MG63 (cell line): ENCODE measurements at places on chromosomes 11 and 22. TPM values are rescaled to one million over a fixed set of nuclear protein-coding genes. Genes with fewer than 3 reads are reported as not detected.

APOL4 gene
- total RNA-seq = not detected in 2 replicates

CDC42EP1 gene
- total RNA-seq = 31.6 and 38.5 TPM in 2 replicates

KCNJ5 gene
- not detected in 2 replicates for total RNA-seq

NXPE1 gene
- total RNA-seq = not detected in 2 replicates

SPI1 gene
- not detected in 2 replicates for total RNA-seq

P2RY6 gene
- 6.7 and 23.4 TPM in 2 replicates for total RNA-seq

BAIAP2L2 gene
- 20.4 and 63.3 TPM in 2 replicates for total RNA-seq

CSNK2A3 gene
- total RNA-seq = 5.0 and 6.3 TPM in 2 replicates

- DNase-seq = peak; percentile 95
Measured at GRCh38 chr11:134033696-134034491, 35.0 kb upstream of the JAM3 start.

- DNase-seq = no peak
Measured at GRCh38 chr11:45285250-45285828, 802 bp downstream of the SYT13 start.

DNA sequence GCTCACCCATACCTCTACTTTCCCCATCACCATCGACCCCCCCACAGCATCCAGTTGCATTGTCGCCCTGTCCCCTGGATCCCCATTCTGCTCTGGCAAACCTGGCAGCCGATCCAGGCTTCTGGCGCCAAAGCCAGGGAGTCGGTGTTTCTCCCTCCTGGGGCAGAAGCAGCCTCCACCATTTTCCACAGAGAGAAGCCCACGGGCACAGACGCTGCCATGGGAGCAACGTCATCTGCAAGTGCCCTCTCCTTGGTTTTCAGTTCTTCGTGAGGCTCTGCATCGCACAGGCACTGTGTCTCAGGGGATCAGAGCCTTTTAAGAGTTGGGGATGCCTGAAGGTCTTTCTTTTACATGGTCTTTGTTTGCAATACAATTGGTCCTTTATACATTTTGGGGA is 2.3 kb downstream of the YPEL4 start:
- DNase-seq = no peak

- no peak for DNase-seq
Measured at GRCh38 chr11:100682247-100682969, 4.7 kb upstream of the ARHGAP42 start.

- DNase-seq = no peak
Measured at GRCh38 chr11:12196308-12196707, 85.9 kb downstream of the MICAL2 start.

DNA sequence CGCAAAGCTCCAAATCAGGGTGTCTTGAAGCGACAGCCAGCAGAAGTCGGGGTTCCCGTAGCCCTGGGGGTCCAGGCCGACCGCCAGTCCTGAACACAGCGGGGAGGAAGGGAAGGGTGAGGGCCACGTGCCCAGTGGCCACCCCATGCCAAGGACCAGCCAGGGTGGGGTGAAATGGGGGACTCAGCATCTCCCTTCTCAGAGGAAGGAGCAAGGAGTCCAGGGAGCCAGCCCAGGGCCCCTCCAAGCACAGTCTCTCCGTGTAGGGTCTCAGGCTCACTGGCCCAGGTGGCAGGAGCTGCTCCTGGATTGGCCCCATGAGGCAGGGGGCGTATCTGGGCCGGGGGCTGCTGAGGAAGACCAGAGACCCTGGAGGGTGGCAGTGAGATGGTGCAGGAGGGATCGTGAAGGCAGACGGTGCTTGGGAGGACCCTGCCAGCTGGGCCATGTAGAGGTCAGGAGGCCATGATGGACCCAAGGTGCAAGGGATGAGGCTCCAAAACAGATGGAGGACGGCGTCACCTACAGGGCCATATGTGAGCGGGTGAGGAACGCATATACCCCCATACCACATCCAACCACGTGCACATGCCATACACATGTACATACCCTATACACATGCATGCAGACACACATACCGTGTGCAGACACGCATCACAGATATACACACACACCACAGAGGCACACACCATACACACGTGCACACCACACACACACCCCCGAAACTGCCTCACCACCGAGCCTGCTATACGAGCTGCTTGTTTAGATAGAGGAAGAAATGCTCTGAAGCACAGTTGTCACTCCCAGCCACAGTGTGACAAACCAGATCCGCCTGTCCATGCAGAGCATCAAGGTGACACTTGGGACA is 34.4 kb downstream of the TRMU start:
- DNase-seq = no peak

DNA sequence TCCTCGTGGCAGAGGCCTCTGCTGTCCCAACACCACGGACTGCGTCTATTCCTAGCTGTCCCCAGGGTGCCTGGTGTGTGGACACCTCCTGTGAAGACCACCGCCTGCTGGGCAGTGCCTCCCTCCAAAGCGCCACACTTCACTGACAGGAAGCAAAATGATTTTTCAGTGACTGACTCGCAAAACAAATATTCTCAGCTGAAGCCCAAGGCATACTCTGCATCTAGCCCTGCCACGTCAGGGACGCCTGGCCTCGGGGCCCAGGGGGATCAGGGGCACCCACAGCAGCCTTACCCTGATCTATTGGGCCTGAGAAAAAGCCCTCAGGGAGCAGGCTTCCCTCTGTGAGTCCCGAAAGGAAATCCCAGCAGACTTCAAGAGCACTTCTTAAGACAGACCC is 2.2 kb downstream of the BRD1 start:
- no peak for DNase-seq

- DNase-seq = no peak
Measured at GRCh38 chr22:42243802-42244060, 26.7 kb downstream of the TCF20 start.

DNA sequence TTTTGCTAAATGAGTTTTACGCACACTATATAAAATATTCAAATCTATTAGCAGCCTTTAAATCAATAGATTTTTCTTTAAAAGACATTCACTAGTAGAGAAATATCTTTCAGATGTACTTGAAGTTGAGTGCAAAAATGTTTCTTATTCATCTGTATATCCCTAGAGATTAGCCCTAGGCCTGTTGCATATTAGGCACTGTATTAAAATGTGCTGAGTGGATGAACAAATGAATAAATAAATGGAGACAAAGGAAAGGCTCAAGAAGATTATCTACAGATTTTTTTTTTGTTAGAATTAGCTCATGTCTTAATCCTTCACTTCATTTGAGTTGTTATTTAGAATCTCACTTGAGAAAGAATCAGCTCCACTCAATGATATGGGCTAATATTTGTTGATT is 12.0 kb upstream of the MMP13 start:
- DNase-seq = no peak

GRCh38 chr11:7004482-7004881 is 15.7 kb downstream of the ZNF214 start:
- DNase-seq = peak; percentile 47

GRCh38 chr11:82494988-82495432 is 238.7 kb downstream of the FAM181B start:
- no peak for DNase-seq

GRCh38 chr22:37027556-37027955 is 8.0 kb downstream of the MPST start:
- no peak for DNase-seq

- no peak for DNase-seq
Measured at GRCh38 chr22:19143967-19144400, 467 bp downstream of the ESS2 start.

DNA sequence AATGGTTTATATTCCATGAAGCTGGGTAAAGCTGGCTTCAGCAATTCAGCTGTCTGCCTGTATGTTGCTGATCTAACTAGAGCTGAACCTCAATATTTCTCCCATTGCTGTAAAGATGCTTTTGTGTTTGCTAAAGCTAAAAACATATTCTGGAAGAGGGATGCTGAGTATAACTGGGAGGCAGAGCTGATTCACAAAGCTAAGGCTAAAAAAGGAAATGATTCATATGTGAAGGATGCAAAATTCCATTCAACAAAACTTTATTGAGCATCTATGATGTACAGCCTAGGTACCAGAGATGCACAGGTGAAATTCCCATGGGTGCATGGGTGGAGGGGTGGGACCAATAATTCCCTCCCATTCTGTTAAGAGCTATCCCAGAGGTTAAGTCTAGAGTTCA is 193.9 kb downstream of the KIF18A start:
- DNase-seq = no peak

- no peak for DNase-seq
Measured at GRCh38 chr11:34323601-34324000, 34.2 kb downstream of the ABTB2 start.

DNA sequence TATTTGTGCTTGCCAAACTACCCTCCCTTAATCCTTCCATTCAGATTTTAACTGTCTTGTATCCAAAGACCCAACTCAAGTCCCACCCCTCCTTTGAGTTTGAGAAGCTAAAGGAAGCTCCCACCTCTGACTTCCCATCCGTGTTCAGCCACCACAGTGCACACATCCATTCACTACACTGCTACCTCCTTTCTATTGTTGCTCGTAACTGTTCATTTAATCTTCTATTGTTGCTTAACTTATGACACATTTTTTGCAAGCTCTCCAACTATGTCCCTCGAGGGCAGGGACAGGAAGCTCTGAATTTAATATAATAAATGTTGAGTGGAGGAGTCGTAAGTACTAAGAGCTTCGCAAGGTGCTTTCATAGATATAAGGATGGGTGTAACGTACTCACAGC is 10.4 kb downstream of the LARGE1 start:
- DNase-seq = no peak

DNA sequence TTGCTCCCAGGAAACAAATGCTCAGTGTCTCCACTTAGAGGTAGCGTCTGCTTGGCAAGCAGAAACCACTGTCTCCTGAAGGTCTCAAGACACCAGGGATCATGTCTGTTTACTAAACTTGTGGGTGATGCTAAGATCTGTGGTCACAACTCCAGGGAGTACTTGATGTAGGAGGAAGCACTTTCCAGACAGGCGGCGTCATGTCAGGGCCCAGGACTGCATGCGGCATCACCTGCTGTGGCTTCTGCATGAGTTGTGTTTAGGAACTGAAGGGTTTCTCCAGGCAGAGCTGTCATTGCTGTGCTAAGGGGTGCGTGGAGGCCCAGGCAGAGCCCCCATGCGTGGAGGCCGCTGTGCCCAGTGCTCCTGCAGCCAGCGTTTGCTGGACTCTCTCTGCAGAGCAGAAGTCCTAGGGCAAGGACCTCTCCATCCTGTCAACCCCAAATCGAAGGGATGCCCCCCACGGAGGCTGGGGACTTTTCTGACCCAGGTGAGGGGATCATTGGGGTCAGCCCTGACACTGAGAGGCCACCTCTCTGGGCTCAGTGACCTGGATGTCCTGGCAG is 8.1 kb upstream of the PANX2 start:
- DNase-seq = no peak

DNA sequence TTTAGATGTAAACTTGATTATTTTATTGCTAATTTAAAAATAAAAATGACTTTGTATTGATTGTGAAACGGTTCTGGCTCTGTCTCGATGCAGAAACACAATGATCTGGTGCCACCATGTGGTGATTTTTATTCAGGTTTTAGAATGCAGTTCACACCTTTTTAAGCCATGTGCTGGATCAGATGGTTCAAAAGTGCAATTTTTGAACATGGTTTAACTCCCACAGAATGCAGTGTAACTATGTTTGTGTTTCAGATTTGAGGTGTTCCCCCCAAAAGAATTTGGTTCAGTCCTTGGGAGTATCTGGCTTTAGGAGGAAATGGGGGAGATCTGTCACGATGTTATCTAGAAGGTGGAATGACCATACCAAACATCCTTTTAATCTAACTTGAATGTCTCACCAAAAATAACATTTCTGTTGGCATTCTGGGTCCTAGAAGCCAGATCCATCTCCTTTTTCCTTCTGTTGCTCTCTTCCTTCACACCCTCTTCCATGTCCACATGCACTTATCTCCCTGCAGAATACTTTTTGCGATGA is 7.9 kb downstream of the MRPL16 start:
- no peak for DNase-seq

DNA sequence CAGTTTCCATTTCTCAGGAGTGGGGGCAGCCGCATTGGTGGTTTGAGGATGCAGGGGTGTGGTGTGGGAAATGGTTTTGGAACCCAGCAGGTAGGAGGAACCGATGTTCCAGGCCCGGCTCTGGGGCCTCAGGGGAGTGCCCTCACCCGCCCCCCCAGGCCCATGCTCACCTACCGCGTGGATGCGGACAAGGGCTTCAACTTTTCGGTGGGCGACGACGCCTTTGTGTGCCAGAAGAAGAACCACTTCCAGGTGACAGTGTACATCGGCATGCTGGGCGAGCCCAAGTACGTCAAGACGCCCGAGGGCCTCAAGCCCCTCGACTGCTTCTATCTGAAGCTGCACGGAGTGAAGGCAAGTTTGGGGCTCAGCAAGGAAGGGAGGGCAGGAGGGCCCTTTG is 18.6 kb downstream of the TMEM258 start:
- DNase-seq = no peak

DNA sequence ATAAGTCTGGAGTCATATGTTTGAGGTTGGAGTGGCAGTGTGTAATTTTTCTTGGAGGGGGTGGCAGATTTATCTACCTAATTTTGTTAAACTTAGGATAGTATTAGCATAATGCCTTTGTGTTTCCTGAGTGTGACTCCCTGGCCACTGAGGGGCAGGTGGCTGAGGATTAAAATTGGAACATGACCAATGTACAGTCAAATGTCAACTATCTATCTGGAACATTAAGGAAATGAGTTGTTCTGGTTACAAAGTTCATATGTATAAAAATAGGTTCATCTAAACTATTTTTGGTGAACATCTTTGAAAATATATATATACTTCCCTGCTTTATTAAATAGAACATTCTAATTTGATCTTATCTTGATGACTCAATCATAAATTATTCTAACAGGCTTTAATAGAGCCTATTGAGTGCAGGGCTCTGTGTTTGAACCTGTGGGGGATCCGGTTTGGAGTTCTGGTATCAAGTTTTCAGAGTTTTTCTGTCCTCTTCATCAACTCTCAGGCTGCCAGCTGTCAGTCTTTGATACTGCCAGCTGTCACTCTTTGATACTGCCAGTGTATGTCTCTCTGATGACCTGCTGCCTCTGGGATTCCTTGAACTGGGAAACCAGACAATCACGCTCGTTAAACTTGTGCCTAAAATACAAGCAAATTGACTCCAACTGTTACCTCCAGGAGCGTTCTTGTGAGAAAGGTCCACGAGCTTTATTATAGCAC is 309.6 kb downstream of the METTL15 start:
- DNase-seq = no peak
